Activated CD8-positive, alpha-beta memory T cell treated with anti-CD3 and anti-CD28 coated beads for 4 hours (primary cell): ENCODE measurements at places on chromosomes 3 and 15.

GRCh38 chr3:41508063-41508696 is 308.9 kb downstream of the CTNNB1 start:
- DNase-seq: no peak

DNA sequence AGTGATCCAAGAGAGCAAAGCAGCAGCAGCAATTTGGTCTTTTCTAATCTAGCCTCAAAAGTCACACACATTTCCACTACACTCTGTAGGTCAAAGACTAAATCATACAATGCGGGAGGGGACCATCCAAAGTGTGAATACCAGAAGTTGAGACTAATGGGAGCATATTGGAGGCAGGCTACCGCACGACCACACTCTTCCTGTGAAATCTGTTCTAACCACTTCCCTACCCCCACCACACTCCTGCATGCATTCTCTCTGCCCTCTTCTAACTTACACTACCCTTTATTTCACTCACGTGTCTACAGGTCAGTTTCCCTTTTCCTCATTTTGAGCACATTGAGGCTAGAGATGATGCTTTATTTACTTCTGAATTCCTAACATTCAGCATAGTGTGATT is 23.7 kb upstream of the PRTG start:
- DNase-seq: no peak

GRCh38 chr3:33543601-33544000 is 103.4 kb upstream of the UBP1 start:
- DNase-seq: no peak

DNA sequence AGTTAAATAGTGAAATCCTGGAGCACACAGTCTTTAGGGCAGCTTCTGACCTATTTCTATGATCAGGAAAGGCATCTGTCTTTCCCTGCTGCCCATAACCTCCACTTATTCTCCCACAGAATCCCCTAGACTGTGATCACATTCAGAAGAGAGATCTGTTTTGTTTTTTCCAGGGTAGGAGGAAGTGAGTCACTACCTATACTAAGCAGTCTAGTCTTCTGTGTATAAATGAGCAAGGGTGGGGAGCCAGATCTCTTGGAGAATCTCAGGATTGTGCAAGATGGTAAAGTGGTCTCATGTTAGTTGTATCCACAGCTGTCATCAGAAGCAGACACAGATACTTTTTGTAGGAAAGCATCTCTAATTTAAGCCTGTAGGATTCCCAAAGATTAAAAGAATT is 11.8 kb upstream of the FBXO22 start:
- DNase-seq: no peak

- no peak for DNase-seq
Observed at GRCh38 chr3:133404920-133405319, 5.1 kb downstream of the BFSP2 start.

GRCh38 chr3:47601281-47601680 is 22.6 kb upstream of the CSPG5 start:
- no peak for DNase-seq

GRCh38 chr3:128353991-128354687 is 112.6 kb downstream of the DNAJB8 start:
- no peak for DNase-seq

DNA sequence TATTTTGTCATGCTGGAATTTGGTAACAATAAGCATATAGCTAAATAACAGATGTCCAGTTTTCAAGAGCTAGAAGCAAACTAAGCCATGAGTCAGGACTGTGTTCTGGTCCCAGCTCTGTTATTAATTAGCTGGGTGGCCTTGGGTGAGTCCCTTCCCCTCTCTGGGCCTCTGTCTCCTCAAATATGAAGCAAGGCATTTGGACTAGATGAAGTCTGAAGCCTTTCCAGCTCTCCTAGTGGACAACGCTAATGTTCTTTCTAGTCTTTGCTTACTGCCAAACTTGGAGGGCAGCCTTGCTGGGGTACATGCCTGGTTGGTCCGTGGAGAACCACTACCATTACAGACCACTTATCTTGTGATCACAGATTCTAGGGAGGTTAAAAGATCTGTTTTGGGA is 127.6 kb downstream of the DUT start:
- DNase-seq: no peak
